ENCODE measurements at places on chromosomes 12 and 14. TPM values are rescaled to one million over a fixed set of nuclear protein-coding genes. Genes with fewer than 3 reads are reported as not detected.

ANO4 gene
- total RNA-seq = 3.3 TPM

BCL2L14 gene
- not detected for total RNA-seq

PDE3A gene
- 90.0 TPM for total RNA-seq

ACSS3 gene
- total RNA-seq = 26.7 TPM

FICD gene
- 2.9 TPM for total RNA-seq

RPGRIP1 gene
- 0.27 TPM for total RNA-seq

SLC7A8 gene
- total RNA-seq = 16.8 TPM

ADGRD1 gene
- 7.2 TPM for total RNA-seq

LRRK2 gene
- total RNA-seq = 26.4 TPM

C14orf39 gene
- total RNA-seq = not detected

LMNTD1 gene
- 1.5 TPM for total RNA-seq

IL26 gene
- total RNA-seq = not detected

AKAP6 gene
- total RNA-seq = 25.5 TPM

FAIM2 gene
- total RNA-seq = 8.7 TPM

GRCh38 chr12:111673503-111673902 is 12.3 kb downstream of the BRAP start:
- DNase-seq = no peak

- no peak for DNase-seq
Observed at GRCh38 chr12:59716043-59716442, 120.2 kb downstream of the SLC16A7 start.

DNA sequence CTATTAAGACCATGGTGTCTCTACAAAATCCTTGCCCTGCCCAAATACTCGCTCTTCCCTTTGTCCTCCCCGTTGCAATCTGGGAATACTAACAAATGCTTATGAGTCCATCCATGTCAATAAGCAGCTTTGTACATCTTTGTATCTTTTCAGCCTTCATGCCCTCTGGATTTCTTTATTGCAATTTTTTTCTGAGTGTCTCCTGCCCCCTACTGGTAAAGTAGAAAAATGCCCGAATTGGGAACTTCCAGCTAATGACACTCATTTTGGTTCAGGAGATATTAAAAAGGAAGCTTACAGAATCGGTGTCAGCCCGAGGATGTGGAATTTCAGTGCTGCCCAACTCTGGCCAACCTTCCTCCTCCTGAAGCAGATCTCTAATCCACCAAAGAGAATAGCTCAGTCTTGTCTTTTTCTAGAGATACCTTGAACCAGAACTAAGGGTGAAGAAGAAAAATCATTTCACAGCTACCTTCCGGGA is 46.0 kb downstream of the SH2B3 start:
- peak; percentile 22 for DNase-seq

- no peak for DNase-seq
Observed at GRCh38 chr12:4742416-4742970, 22.3 kb downstream of the GALNT8 start.

DNA sequence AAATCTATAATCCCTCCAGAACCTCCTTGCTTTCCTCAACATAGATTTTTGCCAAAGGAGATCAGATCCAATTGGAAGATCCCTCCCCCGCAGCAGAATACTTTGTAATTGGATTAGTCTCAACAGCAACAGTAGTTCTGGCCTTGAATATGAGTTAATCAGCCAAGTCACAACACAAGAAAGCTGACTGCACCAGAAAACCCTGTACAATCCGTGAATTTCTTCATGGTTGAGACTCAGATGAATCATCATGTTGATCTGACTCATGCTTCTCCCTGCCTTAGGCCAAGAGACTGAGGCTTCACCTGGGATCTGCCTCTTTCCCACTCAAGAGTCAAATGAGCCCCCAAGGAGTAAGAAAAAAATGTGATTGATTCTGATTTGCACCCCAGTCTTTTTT is 3.0 kb upstream of the METTL17 start:
- no peak for DNase-seq

DNA sequence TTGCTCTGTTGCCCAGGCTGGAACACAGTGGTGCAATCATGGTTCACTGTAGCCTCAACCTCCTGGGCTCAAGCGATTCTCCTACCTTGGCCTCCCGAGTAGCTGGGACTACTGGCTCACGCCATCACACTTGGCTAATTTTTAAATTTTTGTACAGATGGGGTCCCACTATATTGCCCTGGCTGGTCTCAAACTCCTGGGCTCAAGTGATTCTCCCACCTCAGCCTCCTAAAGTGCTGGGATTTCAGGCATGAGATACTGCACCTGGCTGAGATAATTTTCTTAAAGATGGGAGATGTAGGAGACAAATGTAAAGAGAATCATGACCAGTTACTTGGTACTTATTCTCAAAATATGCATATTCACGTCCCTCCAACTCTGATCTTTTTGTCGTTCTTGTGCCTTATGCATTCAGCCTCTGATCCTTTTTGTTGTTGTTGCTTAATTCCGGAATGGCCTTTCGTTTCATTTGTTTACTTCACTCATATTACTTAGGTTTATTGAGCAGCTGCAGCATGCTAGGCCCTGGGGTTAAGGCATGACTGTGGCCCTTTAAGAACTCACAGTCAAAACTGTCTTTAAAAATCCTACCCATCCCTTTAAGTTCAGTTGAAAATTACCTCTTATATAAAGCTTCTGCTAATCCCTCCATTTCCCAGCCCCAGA is 8.9 kb downstream of the RBMS2 start:
- no peak for DNase-seq

GRCh38 chr14:21894003-21894897 is 220.6 kb upstream of the OR4E1 start:
- no peak for DNase-seq

GRCh38 chr12:96314723-96315122 is 85.5 kb downstream of the CDK17 start:
- no peak for DNase-seq

GRCh38 chr14:23933108-23933741 is 20.3 kb upstream of the DHRS4 start:
- DNase-seq = no peak

DNA sequence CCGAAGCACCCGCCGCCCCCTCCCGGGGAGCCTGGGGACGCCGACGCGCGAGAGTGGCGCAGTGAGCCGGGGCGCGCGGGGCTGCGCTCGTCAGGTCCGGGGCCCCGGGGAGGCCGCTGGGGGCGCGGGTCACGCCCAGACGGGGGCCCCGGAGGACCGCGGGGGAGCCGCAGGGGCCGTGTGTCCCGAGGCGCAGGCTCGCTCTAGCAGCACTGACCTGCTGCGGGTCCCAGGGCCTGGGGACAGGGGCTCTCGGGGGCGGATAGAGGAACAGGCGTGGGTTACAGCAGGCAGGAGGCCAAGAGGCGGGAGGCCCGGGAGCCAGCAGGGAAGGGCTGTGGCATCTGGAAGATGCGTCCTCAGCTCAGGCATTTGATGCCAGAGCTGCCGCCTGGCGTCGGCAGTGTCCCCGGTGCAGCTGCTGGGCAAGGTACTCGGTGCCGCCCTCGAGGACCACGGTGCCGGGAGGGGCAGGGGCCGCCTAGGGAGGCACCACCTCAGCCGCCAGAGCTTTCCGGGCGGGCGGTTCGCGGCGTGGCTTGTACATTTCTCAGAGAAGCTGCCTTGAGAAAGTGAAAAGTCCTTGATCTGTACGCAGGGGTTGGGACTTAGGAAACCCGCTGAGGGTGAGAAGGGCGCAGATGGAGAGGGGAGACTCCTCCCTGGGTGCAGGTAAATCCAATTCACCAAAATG is 1.2 kb downstream of the WNT5B start:
- peak; percentile 82 for DNase-seq

GRCh38 chr12:56948881-56949280 is 8.5 kb downstream of the RDH16 start:
- no peak for DNase-seq

DNA sequence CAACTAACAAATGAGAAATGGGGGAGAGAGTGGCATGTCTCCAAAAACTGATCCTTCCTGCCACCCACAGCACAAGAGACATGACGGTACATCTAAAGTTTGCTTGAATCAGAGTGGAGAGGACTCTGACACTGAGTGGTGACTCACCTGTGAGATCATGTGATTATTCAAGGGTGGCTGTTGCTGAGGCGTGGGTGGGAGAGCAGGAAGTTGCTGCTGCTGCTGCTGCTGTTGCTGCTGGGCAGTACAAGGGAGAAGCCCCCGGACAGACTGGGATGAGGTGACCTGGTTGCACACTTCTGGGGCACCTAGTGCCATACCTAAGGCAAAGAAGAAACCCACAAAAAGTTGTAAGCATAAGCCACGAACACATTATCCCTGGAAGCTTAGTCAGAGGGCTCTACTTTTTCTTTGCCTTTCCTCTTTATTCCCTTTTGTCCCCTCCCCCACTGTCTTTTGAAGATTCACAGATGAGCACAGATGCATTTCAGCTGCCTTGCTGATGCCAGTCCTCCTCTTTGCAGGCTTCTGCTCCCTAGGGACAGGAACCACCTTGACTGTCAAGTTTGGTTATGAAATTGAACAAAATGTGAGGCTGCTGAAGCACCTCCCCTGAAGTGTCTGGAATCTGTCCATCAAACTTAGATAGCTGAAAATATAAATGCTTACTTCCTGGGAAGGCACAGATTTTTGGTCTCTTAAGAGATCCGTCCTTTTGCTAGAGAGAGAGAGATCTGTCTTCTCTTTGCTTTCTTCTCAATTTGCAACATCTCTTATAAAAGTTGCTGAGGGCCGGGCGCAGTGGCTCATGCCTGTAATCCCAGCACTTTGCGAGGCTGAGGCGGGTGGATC is 29.4 kb upstream of the STAC3 start:
- DNase-seq = peak; percentile 64

DNA sequence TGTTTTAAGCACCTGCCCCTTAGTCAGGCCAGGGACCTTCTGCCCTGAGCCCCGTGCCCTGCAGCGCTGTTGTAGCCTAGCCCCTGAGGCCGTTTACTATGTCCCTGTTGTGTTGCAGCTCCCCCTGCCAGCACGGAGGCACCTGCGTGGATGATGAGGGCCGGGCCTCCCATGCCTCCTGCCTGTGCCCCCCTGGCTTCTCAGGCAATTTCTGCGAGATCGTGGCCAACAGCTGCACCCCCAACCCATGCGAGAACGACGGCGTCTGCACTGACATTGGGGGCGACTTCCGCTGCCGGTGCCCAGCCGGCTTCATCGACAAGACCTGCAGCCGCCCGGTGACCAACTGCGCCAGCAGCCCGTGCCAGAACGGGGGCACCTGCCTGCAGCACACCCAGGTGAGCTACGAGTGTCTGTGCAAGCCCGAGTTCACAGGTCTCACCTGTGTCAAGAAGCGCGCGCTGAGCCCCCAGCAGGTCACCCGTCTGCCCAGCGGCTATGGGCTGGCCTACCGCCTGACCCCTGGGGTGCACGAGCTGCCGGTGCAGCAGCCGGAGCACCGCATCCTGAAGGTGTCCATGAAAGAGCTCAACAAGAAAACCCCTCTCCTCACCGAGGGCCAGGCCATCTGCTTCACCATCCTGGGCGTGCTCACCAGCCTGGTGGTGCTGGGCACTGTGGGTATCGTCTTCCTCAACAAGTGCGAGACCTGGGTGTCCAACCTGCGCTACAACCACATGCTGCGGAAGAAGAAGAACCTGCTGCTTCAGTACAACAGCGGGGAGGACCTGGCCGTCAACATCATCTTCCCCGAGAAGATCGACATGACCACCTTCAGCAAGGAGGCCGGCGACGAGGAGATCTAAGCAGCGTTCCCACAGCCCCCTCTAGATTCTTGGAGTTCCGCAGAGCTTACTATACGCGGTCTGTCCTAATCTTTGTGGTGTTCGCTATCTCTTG is 7.6 kb downstream of the DLK1 start:
- DNase-seq = peak; percentile 50

- no peak for DNase-seq
Observed at GRCh38 chr12:53739214-53740129, 12.2 kb upstream of the CALCOCO1 start.

DNA sequence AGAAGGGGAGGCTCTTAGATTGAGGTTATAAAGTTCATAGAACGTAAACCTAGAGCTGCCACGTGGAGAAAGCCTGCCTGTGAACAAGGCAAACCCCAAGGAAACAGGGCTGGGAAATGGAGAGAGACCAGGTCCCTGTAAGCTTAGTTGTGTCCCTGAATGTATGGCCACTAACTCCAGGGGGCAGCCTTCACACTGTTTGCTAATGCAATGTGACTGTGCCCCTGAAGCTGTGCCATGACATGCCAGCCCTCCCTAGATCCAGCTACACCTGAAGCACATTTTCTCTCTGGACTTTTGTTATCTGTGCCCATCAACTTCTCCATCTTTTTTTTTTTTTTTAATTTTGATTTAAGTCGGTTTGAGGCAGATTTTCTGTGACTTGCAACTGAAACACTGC is 60.6 kb upstream of the TMCC3 start:
- DNase-seq = no peak

DNA sequence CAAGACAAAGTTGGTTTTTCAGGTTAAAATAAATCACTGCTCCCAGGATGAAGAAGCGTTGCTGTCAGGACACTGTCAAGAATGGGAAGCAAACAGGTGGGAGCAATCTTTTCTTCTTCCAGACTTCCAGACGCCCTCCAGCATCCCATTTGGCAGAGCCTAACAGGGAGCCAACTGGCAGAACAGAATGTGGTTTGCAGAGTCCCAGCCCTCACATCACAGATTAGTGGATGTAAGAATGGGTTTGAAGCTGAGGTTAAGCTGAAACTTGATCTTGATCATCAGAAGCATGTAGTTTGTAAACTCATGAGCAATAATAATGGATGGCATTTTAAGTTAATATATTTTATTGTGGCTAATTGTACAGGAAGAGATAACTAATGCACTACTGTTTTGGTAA is 636.4 kb downstream of the SLC6A15 start:
- no peak for DNase-seq

DNA sequence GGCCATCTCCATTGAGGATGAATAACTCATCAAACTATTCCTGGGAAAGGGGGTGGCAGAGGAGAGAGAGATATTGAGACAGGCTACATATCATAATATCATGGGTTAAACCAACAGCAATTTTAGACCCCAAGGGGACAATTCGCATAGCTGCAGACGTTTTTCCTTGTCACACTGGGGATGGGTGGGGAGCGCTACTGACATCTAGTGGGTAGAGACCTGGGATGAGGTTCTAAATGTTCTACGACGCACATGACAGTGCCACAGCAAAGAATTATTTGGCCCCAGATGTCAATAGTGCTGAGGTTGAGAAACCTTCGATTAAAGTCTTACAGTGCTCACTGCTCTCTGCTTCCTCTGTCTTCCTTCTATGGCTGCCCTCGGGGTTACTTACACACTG is 425.6 kb downstream of the NRXN3 start:
- no peak for DNase-seq

- no peak for DNase-seq
Observed at GRCh38 chr12:110957652-110958051, 37.3 kb upstream of the MYL2 start.

DNA sequence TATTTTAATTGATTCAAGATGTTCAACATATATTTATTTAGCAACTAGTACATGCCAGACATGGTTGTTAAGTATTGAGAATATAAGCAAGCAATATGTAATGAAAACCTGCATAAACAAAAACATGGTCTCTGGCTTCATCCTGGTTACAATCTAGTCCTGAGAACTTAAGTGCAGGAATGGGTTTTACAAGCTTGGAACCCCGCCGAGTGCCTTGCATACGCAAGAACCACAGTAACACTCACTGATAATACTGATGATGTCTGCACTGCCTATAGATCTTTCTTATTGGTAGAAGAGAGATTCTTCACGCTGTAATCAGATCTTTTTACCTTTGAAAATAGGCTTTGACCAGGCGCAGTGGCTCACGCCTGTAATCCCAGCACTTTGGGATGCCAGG is 22.9 kb upstream of the CALM1 start:
- DNase-seq = no peak

GRCh38 chr12:97778111-97778510 is 315.5 kb downstream of the RMST start:
- DNase-seq = no peak

GRCh38 chr12:74429535-74429934 is 108.1 kb upstream of the ATXN7L3B start:
- no peak for DNase-seq

All from sigmoid colon (tissue), 7 donors.